ENCODE measurements at places on chromosomes 2 and 18.

- DNase-seq = no peak
Observed at GRCh38 chr2:176923205-176923604, 289.4 kb upstream of the HNRNPA3 start.

GRCh38 chr2:12507295-12507694 lies 209.4 kb upstream of the TRIB2 start:
- DNase-seq = no peak

GRCh38 chr2:1652034-1652790 lies 92.1 kb downstream of the PXDN start:
- DNase-seq = no peak

DNA sequence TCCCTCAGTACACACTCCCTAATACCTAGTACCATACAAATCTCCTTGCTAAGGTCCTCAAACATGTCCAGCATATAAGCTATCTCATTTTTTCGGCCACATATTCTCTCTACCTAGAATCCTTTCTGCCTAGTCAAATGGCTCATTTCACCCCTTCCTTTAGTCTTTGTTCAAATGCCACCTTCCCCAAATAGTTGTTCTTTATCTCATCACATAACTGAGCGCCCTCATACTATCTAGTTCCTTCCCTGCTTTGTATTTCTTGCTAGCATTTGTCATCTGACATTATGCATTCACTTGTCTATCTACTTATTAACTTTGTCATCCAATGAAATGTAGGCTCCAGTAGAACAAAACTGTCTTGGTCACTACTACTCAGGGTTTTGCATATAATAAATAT lies 35.5 kb downstream of the RPRD1A start:
- DNase-seq = no peak

DNA sequence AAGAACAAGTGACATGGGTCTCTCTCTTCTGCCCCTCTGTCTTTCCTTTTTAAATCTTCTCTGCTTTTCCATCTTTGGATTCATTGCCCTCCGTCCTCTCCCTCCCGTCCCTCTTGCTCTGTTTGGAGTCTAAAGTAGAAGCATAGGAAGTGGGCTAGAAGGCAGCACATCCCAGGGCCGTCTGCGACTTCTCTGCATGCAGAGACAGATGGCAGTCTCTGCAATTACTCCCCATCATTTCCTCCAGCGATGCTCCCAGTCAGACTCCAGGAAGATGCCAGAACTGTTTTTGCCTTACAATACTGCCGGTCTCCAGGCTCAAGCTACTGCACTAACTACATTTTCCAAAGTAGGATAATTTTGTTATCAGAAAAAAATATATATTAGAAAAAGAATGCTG lies 35.2 kb upstream of the LPIN2 start:
- no peak for DNase-seq

DNA sequence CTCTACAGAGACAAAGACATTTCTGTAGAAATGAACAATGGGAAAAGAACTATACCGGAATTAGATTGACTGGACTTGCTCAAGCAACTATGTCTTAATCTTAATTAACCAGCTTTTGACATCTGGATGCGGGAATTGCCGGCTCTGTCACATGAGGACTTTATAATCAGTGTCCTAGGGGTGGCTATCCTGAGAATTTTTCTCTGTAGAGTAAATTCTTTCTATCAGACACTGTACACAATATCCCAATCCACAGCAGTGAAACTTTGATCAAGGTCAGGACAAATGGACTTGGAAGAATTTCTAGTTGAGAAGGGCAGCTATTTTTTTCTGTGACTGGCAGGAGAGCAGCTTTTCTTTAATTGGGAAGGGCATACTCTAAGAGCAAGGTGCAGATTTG lies 322.1 kb downstream of the HRH4 start:
- DNase-seq = no peak
